ENCODE measurements at places on chromosomes 16 and 17. TPM values are rescaled to one million over a fixed set of nuclear protein-coding genes. Genes with fewer than 3 reads are reported as not detected.

PERCC1 gene
- total RNA-seq = 0.77 TPM

DNA sequence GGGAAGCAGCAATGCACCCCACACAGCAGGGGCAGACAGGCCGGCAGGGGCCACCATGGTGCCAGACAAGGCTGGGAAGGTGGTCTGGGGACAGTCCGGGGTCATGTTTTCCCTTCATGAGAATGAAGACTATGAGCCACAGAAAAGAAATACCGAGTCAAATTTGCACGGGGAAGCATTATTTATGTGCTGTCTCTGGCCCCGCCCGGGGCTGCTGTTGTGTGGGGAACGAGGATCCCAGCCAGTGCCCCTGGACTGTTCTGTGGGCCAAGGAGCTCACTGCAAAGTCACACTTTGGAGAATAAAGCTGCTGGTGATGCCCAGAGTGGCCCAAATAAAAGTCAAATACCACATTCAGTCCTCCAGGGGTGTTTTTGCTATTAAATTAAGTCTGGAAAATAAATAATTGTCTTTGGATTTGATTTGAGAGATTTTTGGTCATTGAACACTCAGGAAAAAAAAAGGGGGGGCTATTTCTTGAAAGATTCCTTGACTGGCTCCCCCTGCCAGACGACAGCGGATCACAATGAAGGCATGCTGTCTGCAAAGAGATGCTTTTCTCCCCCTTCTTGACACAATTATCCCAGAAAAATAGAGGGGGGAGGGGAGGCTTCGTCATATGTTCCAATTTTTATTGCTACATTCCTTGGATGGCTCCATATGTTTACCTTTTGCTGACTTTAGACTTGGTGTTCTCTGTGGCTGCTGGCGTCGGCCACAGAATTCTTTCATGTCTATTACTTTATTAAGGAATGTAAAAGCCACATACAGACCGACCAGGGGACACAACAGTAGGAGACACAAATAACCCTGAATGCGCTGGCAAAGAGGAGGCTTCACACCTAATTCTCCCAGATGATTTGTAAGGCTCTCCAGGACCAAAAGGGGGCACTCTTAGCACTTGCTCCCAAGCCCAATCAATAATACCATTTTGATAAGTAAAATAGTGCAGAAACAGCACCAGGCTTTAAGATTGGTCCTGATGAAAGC lies 27.1 kb upstream of the ANKFN1 start:
- no peak for DNase-seq
- no peak overlapping the region for H3K4me3 ChIP-seq
- H3K27ac ChIP-seq = no peak overlapping the region

ATXN7L3 gene
- total RNA-seq = 126 TPM

DNA sequence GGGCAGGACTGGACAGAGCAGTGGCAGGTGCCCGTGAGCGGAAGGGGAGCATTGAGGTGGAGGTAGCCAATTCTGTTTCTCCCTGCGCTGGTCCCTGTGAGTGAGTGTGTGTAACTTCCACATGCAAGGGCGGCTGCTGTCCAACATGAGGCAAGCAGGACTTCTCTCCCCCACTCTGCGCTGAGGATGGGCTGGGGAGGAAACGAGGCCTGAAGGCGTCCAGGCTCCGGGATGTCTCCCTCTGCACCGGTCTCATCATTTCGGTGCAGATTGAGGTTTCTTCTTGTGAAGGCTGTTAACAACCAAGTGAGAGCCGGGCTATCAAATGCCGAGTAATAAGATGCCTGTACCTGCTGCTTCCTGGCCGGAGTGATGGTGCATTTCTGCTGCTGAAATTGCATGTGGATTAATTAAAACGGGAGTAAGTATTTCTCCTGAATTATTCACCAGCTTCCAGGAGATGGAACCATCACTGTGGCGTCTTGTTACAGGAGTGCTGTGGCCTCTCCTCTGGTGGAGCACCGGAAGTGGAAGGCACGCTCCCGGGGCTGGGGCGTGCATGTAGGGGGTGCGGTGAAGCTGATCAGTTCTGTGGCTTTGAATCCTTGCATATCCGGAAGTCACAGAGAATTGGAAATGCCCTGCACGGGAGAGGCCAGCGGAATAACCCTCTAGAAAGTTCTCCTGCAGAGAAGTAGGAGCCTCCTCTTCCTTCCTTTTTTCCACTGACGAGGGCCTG lies 41.7 kb upstream of the MGAT5B start:
- H3K4me3 ChIP-seq = no peak overlapping the region
- no peaks in the 10 kb centered on the region for H3K4me1 ChIP-seq
- no peak for DNase-seq
- no peaks in the 10 kb centered on the region for H3K27me3 ChIP-seq

DNA sequence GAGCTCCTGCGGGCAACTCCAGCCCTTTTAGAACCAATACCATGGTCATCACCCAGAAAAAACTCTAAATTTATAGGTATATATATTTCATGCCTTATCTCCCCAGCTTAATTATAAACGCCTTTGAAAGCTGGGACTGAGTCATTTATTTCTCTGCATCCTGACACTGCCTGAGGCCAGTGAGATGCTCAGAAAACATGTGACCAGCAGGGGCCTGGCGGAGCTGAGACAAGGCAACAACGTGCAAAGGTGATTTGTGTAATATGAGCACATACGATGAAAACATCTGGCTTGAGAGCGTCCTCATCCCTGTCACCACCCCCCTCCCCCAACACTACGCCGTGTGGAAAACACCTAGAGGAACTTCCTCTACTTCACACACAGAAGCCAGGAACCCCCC lies 22.7 kb downstream of the NXN start:
- DNase-seq = no peak
- H3K4me1 ChIP-seq = no peaks in the 10 kb centered on the region
- no peak overlapping the region for H3K27ac ChIP-seq
- no peaks in the 10 kb centered on the region for H3K36me3 ChIP-seq
- no peak overlapping the region for H3K4me3 ChIP-seq
- no peaks in the 10 kb centered on the region for H3K27me3 ChIP-seq

- DNase-seq = peak; percentile 25
- H3K36me3 ChIP-seq = no peaks in the 10 kb centered on the region
- no peak overlapping the region for H3K27ac ChIP-seq
- H3K27me3 ChIP-seq = no peaks in the 10 kb centered on the region
- H3K4me1 ChIP-seq = no peaks in the 10 kb centered on the region
- no peak overlapping the region for H3K4me3 ChIP-seq
These were observed 4.7 kb downstream of the ZPBP2 start for GRCh38 chr17:39872751-39873150.

DNA sequence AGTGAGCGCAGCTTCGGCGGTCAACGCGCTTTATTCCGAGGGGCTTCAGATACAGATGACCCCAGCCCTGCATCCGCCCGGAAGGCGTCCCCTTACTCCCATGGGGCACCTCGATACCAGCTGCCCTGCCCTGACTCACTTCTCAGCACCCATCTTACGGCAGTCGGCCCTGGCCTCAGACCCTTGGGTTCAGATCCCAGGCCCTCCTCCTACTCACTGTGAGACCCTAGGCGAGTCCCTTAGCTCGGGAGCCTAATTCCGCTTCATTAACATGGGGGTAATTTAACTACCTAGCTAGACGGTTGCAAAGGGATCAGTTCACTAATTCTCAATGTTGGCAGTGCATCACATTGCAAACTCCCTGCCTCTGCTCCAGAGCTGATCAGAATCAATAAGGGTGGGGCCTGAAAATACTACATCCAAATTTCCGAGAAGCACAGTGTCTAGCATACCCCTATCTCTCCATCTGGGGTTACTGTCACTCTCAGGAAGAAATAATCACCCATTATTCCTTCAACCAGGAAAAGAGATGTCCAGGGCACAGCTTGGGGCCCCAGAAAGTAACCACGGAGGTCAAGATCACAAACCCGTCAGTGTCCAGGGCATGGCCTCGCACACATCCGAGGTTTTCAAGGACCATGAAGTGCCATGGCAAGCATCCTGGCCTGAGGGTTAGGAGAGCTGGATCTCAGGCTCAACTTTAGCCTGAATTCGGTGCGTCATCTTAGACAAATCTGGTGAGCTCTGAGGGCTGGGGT lies 415 bp upstream of the FLOT2 start:
- peak overlapping the region; percentile 96 for H3K27ac ChIP-seq
- peaks cover 37% of the 10 kb centered on the region for H3K4me1 ChIP-seq
- DNase-seq = no peak

DECR2 gene
- 7.9 TPM for total RNA-seq

GRCh38 chr17:6523809-6524355 lies 32.5 kb downstream of the PITPNM3 start:
- no peaks in the 10 kb centered on the region for H3K36me3 ChIP-seq
- H3K4me1 ChIP-seq = no peaks in the 10 kb centered on the region
- H3K27ac ChIP-seq = no peak overlapping the region
- DNase-seq = no peak

DHRS7C gene
- not detected for total RNA-seq

LITAFD gene
- not detected for total RNA-seq

OTOP2 gene
- total RNA-seq = not detected

PYY gene
- not detected for total RNA-seq

- H3K36me3 ChIP-seq = no peaks in the 10 kb centered on the region
- no peaks in the 10 kb centered on the region for H3K27me3 ChIP-seq
- no peaks in the 10 kb centered on the region for H3K4me1 ChIP-seq
- no peak overlapping the region for H3K4me3 ChIP-seq
- H3K27ac ChIP-seq = no peak overlapping the region
- DNase-seq = no peak
These were observed 267.1 kb downstream of the CBLN1 start for GRCh38 chr16:49014277-49015224.
